HFF-Myc (cell line): ENCODE measurements at places on chromosomes 5 and 9.

- DNase-seq = no peak
Measured at GRCh38 chr9:109726119-109726518, 53.9 kb upstream of the PALM2AKAP2 start.

DNA sequence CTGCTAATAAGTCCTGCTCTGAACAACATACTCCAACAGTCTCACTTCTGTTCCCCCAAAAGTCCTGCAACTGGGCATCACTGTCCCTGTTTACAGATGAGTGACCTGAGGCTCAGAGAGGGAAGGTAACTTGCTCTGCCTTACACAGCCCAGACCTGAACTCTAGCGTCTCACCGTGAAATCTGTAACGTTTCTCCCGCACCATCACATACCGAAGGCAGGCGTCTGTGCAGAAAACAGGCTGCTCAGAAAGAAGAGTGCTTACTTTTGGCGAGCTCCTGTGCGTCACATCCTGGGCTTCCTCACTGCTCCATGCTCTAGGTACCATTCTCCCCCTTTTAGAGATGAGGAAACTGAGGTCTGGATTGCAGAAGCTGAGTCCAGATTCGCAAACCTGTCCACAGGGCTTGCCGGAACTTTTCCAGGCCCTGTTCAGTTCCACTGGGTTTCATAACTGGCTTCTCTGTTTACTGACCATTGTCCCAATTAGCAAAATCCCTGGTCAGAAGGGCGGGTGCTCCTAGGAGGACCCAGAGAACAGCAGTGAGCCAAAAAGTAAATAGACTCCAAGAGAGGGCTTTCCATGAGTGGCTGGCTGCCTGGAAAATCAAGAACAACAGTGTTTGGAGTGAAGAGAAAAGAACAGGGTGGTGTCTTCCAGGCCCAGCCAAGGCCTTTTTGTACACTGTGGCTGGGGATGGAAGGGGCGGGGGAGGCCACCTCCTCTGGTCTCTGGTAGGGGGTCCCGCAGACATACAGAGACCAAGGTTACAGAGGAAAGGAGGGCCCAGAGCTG, 27.1 kb downstream of the GSN start:
- DNase-seq = no peak

GRCh38 chr9:4055032-4055431, 244.8 kb downstream of the GLIS3 start:
- no peak for DNase-seq

DNA sequence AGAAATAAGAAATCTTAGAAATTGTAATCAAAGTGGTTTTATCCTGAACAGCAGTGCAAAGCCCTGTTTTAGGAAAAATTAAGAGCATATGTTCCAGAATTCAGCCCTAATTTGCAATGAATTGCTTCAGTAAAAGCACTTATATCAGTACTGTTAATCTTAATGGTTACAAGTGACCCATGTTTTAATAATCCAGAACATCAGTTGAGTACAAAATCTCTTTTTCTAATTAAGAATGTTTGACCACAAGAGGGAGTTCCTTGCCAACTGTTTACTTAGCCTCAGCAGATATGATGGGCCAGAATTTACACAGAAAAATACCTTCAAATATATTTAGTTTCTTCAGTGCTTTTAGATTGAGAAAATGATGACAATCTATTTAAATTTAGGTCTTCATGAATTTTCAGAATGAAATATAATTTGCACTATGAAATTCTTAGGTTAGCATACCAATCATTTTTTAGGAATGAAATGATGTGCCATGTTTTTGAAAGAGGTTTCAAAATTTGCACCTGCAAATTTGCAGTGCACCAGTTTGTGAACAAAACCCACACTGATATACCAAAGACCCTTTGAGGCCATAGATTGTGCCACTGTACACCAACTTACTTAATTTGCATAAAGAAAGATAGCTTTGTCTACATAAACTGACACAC, 926.3 kb upstream of the ARRDC3 start:
- peak; percentile 29 for DNase-seq

DNA sequence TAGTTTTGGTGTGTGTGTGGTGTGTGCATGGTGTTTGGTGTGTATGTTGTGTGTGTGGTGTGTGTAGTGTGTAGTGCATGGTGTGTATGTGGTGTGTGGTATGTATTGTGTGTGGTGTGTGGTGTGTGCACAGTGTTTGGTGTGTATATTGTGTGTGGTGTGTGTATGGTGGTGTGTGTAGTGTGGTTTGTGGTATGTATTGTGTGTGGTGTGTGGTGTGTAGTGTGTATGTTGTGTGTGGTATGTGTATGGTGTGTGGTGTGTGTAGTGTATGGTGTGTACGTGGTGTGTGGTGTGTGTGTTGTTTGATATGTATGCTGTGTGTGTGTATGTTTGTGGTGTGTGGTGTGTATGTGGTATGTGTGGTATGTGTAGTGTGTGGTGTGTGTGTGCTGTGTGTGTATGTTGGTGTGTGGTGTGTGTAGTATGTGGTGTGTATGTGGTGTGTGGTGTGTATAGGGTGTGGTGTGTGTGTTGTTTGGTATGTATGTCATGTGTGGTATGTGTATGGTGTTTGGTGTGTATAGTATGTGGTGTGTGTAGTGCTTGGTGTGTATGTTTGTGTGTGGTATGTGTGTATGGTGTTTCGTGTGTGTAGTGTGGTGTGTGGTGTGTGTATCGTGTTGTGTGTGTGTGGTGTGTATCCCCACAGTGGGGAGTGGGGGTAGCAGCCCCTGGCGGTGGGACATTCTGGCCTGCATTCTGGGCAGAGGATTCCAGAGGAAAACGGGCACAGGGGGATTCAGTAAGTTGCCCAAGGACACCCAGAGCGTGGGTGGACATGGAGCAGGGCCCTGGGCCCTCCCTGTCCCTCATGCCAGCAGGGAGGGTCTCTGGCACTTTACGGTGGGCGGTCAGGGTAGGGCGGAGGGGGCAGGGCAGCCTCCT, 79.7 kb downstream of the HMCN2 start:
- no peak for DNase-seq

- peak; percentile 52 for DNase-seq
Measured at GRCh38 chr9:3746296-3747275, 220.8 kb upstream of the RFX3 start.

- no peak for DNase-seq
Measured at GRCh38 chr9:117782931-117783788, 79.0 kb downstream of the TLR4 start.

- DNase-seq = no peak
Measured at GRCh38 chr9:70641631-70642030, 227.2 kb upstream of the KLF9 start.

- DNase-seq = no peak
Measured at GRCh38 chr9:69657269-69657668, 14.9 kb downstream of the APBA1 start.

- DNase-seq = no peak
Measured at GRCh38 chr9:94802251-94802650, 75.8 kb downstream of the AOPEP start.

GRCh38 chr9:81321551-81321950, 367.8 kb downstream of the TLE1 start:
- DNase-seq = no peak

GRCh38 chr5:160272264-160272663, 40.1 kb downstream of the CCNJL start:
- DNase-seq = no peak
